ENCODE measurements at places on chromosomes 5 and 9.

GRCh38 chr9:138023394-138024124 is 146.0 kb downstream of the CACNA1B start:
- DNase-seq: no peak

- DNase-seq: no peak
Observed at GRCh38 chr9:109969573-109970237, 189.7 kb downstream of the PALM2AKAP2 start.

GRCh38 chr5:126481243-126481642 is 58.0 kb downstream of the GRAMD2B start:
- DNase-seq: no peak

DNA sequence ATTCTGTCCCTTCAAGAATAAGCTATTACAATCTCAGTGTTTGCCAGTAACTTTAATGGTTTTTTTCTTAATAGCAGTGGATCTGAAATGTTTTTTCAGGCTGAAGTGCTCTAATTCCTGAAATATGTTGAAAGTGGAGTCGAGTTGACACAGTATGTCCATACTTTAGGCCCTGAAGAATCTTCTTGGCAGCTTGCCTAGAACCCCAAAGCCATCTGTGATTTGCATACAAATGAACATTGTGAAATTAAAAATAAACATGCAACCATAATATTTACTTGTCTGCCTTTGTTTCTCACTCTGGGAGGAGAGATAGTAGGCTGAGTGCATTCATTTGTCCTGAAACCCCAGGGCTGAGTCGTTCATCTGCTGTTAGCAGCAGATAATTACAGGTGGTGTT is 152.7 kb downstream of the ADCY2 start:
- DNase-seq: no peak

DNA sequence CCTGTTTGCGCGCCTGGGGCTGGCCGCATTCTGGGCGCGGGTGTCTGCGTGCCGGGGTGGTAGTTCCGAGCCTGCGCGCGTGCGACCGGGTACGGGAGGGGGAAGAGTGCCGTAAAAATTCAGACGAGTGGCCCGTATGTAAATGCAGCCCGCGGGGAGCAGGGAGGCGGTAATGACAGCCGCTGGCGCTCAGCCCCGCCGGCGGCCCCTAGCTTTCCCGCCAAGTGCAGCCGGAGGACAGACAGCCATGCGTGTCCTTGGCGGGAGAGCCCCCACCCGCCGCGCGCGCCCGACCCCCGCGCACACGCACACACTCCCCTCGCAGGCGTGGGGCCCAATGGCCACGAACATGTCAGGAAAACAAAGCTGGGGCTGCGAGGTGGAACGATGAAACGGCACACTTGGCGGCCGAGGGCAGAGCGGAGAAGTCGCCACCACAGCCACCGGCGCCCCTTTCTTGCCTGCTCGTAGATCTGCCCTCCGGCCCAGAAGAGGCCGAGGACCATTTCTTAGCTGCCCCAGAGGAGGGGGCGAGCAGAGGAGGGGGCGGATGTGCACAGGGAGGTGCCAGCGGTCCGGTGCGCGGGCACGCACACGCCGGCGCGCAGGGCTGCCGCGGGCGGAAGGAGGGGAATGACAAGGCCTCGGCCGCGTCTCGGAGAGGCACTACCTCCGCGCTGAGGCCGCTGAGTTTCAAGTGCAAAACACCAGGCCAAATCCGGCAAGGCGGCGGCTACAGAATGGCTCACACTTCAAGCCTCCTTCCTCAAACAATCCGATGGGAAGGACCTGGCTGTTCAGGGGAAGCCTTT is 208.4 kb downstream of the MEF2C start:
- DNase-seq: no peak

DNA sequence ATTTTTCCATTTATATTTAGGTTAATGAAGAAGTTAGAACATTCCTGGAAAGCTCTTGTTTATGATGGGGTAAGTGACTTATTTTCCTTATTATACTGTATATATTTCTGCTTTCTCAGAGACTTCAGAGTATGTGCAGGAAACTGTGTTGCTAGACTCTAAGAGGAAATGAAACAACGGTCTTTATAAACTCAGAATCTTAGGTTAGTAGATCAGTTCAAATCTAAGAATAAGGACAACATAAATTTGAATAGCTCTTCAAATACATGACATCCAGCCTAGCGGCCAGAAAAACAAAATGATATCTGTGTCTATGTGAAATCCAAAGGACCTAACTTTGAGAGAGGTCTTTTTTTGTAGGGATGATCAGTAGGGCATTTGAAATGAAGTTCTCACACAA is 94.3 kb downstream of the PRKACG start:
- no peak for DNase-seq

GRCh38 chr5:151244206-151244605 is 8.8 kb upstream of the GM2A start:
- no peak for DNase-seq

DNA sequence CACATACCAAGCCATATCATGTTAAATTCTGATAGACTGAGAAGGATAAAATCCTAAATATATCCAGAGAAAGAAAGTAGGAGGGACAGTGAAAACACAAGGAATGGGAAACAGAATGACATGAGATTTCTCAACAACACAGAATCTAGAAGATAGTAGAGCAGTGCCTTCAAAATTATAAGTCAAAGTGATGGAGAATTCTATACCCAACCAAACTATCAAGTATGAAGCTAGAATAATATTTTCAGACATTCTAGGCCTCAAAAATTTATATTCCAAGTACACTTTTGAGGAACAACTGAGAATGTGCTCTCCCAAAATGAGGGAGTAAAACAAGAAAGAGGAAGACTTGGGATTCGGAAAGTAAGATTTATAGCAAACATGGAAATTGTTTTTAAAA is 10.9 kb upstream of the TTLL11 start:
- no peak for DNase-seq

DNA sequence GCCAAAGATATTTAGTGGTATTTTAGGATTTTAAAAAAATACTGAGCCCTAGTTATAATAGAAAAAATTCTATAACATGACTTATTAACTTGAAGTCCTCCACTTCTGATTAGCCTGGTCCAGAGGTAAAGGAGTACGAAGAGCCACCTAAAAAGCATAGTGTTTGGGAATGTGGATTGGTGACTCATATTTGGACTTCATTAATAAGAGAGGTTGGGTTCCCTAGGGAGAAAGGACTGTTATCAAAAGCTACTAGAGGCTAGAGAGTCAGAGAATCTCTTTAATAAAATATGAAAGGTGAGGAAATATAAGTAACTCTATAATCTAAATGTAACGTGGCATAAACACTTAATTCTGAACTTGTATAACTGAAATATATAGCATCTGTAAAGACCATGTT is 180.7 kb upstream of the TARS1 start:
- no peak for DNase-seq

DNA sequence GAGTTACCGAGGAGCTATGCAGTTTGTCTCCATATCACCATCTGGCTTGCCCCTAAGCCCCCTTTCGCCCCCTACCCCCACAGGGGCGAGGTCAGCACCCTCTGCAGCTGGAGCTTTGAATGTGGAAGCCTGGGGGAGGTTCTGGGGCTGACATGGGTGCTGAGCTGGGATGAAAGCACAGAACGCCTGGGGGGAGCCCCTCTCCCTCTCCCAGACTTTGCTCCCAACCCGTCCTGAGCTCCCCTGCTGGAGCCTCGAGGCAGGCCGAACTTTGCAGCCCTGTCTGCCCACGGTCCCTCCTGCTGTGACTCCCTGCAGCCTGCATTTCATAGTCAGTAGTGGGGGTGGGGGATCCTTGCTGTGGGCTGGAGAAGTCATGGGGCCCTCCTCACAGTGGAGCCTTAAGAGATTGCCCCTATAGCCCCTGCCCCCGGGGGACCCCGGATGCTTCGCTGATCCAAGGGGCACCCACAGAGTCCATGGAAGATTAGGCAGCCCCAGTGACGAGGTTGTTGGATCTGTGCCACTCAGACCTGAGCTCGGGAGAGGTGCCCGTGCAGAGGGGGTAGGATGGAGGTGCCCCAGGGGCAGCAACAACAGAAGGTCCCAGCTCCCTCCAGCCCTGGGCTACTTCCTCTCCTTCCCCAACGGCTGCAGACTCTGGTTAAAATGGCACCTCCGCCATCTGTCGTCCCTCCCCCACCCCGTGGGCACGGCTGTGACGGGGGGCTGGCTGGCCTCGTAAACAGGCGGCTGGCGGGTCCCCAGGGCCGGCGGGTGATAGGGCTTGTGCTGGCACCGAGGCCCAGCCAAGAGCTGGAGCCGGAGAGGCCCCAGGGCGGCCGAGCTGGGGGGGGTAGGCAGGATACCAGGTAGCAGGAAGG is 162.0 kb downstream of the C9orf50 start:
- DNase-seq: no peak

GRCh38 chr9:83563360-83563759 is 25.2 kb upstream of the FRMD3 start:
- DNase-seq: no peak

Measured in stimulated activated CD8-positive, alpha-beta memory T cell treated with anti-CD3 and anti-CD28 coated beads, Interleukin-15, amount 100 ng/mL, for 24 hours (primary cell).